ENCODE measurements at places on chromosomes 3 and 15.

DNA sequence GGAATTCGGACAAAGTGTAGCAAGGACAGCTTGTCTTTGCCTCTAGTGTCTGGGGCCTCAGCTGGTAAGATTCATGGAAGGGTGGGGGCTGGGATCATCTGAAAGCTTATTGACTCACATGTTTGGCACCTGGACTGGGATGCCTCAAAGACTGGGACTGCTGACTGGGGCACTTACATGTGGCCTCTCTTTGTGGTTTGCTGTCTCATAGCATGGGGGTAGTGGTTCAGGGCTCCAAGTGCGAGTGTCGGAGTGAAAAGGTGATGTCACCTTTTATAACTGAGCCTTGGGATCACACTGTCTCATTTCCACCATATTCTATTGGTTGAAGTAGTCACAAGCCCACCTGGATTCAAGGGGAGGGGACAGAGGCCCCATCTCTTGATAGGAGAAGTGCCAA is 6.8 kb downstream of the MFSD1 start:
- DNase-seq = no peak

- DNase-seq = no peak
Observed at GRCh38 chr15:58357529-58358476, 74.0 kb upstream of the LIPC start.

- no peak for DNase-seq
Observed at GRCh38 chr15:46735115-46735514, 982.2 kb upstream of the SEMA6D start.

GRCh38 chr3:149555927-149556326 is 81.4 kb downstream of the TM4SF4 start:
- DNase-seq = no peak

DNA sequence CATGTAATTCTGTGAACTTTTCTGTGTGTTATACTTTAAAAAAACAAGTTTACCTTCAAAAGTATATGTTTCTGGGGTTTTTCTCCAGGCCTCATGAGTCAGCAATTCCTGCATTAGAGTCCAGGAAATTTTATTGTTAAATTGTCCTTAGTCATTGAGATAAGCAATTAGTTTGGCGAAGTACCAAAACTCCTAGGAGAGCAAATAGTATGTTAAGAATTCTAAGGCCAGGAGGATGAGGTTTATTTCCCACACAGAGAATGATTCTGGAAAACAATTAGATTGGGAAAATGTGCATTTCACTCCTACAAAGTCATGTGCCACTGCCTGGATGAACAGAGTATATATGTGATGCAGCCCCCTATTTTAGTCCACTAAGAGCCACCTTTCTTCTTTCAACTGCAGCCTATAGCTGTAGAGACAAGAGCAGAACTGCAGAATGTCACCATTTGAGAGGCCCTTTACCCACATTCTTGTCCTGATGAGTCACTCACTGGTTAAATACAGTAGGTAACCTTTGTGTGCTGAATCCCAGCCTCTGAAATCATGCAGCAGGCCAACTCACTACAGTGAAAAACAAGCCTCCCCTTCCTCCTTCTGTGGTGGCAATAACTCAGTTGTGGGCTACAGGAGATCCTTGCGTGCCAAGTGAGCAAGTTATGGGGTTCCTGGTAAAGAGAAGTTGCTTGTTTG is 452.8 kb upstream of the THBS1 start:
- DNase-seq = peak; percentile 94

DNA sequence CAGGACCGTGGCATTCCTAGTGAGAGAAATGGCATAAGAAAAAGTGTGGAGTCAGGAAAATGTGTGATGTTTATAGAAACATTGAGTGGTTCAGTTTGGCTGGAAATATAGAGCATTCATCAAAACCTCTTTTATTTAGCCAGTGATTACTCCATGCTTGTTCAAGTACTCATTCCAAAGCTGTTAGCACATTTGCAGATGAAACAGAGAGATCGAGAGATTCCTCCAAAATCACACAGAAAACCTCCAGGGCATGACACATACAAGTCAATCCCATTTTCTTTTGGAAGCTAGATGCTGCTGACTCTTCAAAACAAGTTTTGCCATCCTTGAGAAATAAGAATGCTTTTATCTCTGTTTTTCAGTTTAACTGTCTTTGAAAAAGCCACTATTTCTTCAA is 11.5 kb upstream of the MB21D2 start:
- no peak for DNase-seq

GRCh38 chr15:68639926-68640600 is 61.3 kb downstream of the CORO2B start:
- DNase-seq = no peak

DNA sequence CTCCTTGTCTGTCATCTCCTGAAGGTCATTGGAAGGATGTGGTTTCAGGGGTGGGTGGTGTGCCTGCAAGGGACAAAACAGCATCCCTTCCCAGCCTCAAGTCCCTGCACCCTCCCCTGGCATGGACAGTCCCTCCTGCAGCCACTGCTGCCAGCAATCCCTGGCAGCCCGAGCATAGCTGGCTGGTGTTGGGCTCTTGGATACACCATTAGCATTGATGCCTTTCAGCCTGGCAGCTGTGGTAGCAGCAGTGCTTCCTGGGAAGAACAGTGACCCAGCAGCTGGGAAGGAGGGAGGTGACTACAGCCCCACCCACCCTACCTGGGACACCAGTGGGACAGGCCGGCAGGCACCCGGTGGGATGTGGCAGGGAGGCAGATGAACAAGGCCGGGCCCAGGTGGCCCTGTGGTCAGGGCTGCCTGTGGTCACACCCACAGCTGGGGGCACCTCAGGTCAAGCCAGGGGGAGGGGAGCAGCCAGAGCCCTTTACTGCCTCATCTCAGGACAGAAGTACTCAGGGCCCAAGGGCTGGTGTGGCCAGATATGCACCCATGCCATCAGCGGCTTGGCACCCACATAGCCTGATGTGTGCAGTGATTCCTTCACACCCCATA is 32.9 kb upstream of the TMEM115 start:
- no peak for DNase-seq

DNA sequence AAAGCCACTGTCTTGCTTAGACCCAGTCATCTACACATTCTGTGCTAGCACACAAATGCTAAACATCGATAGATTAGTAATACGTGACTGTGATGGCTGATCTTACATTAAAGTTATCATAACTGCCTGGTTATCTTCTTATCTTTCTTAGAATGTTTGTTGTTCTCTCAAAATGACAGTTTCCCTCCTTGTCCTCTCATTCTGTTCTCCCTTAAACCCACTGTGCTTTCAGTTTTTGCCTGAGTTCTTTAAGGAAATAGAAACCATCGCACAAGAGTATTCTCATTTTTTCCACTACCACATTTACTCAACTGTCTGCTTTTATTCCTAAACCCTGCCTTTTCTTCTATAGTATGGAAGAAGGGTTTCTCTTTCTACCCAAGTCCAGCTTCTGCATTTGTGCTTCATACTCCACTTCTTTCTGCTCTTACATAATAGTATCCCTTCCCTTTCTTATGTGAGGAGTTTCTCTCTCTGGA is 17.1 kb downstream of the STX19 start:
- no peak for DNase-seq

DNA sequence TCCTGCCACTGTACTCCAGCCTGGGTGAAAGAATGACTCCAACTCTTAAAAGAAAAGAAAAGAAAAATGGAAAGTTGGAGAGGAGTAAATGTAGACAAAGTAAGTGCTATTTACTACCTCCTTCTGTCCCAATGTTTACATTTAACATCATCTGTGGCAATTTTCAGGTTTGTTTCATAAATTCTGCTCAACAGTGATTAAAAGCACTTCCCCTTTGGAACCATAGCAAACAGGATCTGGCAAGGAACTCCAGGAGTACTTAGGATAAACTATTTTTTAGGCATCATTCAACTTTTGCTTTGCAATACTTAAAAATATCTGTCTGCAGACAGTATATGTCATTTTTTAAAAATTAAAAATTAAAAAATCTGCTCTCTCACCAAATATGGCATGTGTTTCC is 5.5 kb upstream of the CX3CR1 start:
- no peak for DNase-seq

- no peak for DNase-seq
Observed at GRCh38 chr3:106792716-106793115, 584.5 kb upstream of the CCDC54 start.

DNA sequence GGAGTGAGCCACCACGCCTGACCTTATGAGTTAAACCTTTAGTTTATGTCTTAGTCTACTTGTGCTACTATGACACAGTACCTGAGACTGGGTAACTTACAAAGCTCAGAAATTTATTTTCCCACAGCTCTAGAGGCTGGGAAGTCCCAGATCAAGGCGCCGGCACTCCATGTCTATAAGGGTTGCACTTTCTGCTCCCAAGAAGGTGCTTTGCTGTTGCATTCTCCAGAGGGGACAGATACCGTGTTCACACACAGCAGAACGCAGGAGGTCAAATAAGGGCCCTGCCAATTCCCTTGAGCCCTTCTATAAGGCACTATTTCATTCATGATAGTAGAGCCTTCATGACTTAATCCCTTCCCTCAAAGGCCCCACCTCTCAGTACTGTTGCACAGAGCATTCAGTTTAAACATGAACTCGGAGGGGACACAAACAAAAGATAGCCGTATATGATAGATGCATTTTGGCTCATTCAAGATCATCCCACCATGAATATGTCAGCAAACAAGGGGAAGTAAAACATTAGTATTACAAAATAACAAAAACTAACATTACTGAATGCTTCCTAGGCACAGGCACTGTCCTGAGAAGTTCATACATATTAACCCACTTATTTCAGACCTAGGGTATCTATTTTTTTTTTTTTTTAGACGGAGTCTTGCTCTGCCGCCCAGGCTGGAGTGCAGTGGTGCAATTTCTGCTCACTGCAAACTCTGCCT is 26.5 kb downstream of the PLA1A start:
- no peak for DNase-seq

DNA sequence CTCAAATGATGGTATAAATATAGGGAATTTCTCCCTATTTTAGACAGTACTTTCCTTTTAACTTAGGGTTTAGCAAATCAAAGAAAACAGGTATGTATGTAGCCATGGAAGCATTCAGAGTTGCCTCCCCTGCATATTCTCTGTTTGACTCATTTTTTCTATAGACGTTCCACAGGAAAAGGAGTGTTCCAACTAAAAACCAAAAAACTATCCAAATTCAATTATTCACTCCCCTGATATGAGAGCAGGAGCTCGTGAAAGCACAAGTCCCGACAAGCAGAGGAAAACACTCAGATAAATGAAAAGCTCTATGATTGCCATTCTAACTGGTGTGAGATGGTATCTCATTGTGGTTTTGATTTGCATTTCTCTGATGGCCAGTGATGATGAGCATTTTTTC is 119.5 kb downstream of the FRMD5 start:
- no peak for DNase-seq

- no peak for DNase-seq
Observed at GRCh38 chr15:67520321-67521028, 456 bp upstream of the C15orf61 start.

DNA sequence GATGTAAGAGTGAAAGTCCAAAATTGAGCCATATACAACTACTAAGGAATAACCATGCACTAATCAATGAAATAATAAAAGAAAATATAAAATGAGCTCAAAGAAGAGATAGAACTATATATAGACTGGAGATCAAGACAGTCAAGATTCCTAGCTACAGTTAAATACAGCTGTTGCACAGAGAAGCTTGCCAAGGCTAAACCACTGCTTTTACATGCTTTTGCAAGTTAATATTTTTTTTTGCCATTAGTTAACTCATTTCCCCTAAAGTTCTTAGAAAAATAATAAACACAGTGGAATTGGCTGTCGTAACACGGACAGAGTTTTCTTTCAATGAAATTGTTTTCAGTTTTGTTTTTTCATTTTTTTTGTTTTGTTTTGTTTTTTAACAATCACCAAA is 123.0 kb downstream of the VGLL3 start:
- DNase-seq = no peak

- DNase-seq = no peak
Observed at GRCh38 chr3:58357402-58357801, 24.7 kb downstream of the PXK start.

DNA sequence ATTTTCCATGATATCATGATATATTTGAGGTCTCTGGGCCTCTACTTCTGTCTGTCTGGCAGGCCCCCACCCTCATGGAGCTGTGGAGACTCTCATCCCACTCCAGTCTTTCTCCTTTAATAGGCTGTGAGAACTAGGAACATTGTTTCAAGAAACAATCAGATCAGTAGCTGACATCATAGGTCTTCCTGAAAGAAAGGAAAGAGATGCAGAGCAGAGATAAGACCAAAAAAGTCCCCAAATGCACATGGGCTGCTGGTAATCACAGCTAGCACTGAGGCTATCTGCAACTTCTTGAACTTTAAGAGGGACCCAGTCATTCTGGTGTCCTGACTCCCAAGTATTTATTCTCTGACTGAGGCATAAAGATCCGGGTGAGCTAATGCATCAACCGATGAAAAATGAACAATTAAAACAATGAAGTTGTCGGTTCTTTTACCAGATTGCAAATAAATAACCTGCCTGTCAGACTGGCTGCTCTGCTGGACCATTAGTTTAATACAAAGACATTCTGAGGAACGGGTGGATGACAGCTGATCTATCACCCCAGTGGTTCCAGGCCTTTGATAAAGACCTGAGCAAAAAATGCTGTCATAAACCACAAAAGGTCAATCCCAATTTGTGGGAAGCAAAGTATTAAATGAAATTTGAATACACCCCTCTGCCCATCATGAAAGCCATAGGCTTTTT is 780.8 kb upstream of the GOLIM4 start:
- DNase-seq = no peak

- DNase-seq = no peak
Observed at GRCh38 chr3:127180859-127181258, 12.1 kb upstream of the PRR23E start.

GRCh38 chr3:37402351-37402750 is 228.0 kb upstream of the LRRFIP2 start:
- no peak for DNase-seq

GRCh38 chr15:66715181-66715624 is 13.2 kb downstream of the SMAD6 start:
- DNase-seq = no peak

DNA sequence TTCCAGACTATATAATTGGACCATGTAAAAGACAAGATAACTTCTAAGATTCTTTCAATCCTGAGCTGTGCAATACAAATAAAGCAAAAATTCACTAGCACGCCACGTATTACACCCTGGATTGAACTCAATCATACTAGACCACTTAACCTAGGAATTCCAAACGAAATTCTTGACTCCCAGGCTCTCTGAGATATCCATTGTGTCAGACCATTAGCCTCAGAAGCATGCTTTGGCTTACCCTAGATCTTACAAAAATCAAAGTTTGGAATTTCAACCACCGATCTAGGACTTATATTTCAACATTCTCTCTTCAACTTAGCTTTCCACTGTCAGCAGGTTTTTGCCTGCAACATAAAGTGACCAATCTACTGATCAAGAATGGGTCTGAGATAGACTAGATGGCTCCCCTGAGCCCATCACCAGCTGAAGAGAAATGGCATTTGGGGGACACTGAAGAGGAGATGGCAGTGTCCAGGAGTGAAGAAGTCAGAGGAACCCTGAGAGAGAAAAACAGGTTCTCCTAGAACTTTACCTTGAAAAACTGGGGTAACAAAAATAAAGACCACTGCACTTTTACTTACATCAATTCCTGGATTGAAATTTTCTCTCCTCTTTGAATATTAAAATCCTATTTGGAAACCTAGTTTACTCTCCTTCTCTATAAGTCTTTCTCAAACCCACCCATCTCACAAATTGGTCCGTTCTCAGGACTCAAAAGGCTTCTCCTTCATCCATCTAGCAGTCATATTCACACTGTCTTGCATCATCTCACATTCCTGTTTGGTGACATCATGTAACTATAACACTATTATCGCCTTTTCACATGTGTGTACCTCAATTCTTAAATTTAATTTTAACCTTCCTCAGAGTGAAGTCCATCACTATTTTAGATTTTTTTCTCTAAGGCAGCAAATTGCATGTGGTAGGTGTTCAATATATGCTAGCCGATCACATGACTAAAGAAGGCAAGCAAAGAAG is 18.5 kb downstream of the CPNE4 start:
- peak; percentile 3 for DNase-seq

- DNase-seq = no peak
Observed at GRCh38 chr3:138348754-138349739, 668 bp downstream of the MRAS start.

Measured in LoVo (cell line).